ENCODE measurements at places on chromosomes 3 and 15.

GRCh38 chr3:51955175-51955892 lies at the start of gene GPR62:
Gene GPR62, plus strand, starts transcription at chr3:51955381. Its CDS starts 272 bp downstream, at chr3:51955653.
- DNase-seq, result no peak

- DNase-seq, result no peak
Measured at GRCh38 chr3:178310949-178311348, 225.3 kb upstream of the KCNMB2 start.

DNA sequence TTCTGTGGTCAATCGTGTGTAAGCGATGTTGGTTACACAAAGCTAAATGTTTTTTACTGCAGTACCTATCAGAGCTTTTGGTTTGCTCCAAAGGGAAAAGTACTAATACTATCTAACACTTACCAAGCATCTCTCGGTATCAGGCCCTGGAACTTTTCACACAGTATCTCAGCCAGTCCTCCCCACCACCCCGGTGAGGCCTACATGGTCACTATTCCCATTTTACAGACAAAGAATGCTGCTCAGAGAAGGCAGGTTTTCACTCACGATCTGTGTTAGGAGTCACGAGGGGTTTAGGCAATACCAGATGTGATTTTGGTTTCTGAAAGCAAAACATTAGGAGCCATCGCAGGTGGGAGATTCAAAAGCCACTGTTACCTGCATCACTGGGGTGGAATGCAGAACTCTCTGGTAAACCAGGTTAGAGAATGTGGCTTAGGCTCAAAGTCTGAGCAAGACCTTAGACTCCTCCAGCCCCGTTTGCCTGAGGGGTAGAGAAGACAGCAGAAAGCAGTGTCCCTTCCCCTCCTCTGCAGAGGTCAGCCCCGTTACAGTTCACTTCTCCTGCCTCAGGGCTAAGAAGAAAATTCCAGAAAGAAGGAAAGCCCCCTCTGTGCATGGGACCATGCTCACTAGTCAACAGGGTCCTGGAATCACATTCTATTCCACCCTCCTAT lies 57.2 kb downstream of the XXYLT1 start:
- no peak for DNase-seq

GRCh38 chr3:125148836-125149235 lies 63.7 kb downstream of the SLC12A8 start:
- DNase-seq, result no peak

DNA sequence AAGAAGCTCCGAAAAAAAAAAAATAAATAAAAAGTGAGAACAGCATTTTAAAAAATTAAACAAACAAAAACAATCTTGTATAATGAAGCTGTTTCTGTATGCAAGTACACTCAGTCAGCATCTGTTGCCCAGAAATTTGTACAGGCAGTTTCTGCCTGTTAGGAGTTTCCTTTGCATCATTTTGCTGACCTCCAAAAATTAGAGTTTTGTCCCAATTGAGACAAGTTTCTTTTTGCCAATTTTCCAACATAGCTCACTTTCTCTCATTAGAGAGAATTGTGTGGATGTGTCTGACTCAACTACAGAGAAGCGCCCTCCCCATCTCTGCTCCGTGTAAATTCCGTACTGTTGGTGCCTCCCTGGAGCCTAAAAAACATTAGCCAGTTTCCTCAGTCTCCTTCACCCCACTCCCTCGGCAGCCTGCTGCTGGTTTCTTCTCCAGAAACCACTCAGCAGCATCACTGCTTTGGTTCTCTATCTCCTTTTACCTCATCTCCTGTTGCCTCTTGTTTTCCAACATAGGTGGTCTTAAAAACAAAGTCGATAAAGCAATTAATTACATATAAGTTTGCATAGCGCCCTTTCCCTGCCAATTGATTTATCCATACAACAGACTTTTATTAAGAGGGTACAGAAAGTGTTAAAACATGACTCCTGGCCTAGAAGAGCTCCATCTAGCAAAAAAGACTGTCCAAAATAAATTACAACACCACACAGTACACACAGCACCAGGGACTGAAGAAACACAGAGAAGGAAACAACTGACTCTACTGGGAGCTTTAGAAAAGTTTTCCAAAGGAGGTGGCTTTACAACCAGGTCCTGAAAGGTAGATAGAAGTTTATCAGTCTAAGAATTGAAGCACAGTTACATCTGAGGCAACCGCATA lies 286.7 kb downstream of the SHOX2 start:
- no peak for DNase-seq

GRCh38 chr3:52182196-52182595 lies 15.8 kb upstream of the ALAS1 start:
- DNase-seq, result no peak

DNA sequence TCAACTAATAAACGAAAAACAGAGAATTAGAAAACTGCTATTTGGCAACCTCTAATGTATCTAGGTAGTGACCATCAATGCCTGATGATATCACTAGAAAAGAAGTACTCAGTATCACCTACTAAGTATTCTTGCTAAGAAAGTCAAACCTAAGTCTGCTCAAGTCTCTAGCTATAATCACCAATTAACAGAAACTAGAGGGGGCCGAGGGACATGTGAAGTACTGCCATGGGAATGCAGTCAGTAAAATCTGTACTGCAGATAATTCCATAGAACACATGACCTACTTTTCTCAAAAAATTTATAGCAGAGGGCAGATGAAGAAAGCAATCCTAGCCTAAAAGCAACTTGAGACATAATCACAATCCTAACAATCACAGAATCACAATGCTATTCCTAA lies 51.4 kb downstream of the CPEB1 start:
- no peak for DNase-seq
